ENCODE measurements at places on chromosomes 6 and 20.

GRCh38 chr20:3786126-3786484, 435 bp downstream of the CENPB start:
- DNase-seq = no peak

DNA sequence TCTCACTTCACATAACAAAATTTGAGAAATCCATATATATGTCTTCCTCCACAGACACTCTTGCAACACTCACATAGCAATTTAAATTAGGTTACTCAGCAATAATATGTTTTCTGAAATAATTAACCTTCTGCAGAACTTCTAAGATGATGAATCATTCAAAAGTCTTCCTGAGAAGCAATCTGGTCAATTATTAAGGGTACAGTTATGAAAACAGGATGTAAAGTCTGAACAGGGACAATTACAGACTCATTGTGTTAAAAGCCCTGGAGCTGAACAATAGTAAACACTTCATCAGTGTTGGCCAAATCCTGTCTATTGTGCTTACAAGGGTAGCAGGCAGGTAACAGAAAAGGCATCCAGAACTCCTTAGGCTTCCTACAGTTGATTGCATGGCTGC, 75.4 kb downstream of the FILIP1 start:
- DNase-seq = no peak

DNA sequence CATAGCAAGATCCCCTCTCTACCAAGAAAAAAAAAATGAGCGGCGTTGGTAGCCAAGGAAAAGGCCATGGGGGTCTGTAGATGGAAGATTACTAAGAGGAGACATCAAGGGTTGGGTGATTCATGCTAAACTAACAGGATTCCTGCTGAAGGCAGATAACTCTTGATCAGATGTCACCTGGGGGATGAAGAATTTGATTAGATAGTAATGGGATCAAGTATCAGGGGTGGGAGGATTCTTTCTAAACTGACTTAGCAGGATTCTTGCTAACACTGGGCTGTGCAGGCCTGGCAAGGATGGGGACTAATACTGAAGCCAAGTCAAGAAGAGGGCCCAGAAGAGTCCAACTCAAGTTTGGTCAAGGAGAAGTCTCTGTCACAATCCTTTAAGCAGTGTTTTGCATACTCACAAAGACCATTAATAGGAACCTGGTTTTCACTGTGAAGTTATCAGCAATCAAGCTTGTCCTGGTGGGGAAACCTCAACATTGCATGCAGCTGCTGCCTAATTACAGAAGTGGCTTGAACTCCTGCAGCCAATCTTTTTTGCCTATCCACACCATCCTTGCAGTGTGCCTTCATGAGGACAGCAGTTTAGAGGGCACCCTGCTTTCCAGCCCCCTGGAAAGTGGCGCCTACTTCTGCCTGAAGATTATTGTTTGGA, 61.3 kb downstream of the ANKRD6 start:
- no peak for DNase-seq

GRCh38 chr6:52077180-52077884, 10.1 kb downstream of the PKHD1 start:
- no peak for DNase-seq

DNA sequence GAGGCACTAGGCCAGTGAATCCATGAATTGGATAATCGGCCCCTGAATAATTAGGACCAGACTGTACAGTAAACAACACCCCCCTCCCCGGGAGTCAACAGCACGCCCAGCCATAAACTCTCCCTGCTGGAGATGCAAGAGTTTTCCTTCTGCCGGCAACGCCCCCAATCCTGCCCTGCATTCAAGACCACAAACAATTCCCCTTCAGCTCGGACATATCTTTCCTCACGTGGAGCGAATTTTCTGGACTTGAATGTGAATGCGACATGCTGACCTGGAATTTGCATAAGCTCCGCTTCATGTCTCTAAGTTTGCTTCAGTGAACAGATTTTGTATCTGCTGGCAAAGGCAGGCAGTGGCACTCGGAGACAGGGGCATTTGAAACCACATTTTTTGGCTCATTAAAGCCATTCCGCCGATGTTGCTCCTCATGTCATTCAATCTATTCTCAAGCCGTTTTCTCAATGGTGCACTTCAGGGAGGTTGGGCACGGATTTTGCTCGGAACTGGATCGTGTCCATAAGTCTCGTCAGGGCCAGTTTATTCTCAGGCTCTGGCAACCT, 38.0 kb upstream of the GMPR start:
- no peak for DNase-seq

DNA sequence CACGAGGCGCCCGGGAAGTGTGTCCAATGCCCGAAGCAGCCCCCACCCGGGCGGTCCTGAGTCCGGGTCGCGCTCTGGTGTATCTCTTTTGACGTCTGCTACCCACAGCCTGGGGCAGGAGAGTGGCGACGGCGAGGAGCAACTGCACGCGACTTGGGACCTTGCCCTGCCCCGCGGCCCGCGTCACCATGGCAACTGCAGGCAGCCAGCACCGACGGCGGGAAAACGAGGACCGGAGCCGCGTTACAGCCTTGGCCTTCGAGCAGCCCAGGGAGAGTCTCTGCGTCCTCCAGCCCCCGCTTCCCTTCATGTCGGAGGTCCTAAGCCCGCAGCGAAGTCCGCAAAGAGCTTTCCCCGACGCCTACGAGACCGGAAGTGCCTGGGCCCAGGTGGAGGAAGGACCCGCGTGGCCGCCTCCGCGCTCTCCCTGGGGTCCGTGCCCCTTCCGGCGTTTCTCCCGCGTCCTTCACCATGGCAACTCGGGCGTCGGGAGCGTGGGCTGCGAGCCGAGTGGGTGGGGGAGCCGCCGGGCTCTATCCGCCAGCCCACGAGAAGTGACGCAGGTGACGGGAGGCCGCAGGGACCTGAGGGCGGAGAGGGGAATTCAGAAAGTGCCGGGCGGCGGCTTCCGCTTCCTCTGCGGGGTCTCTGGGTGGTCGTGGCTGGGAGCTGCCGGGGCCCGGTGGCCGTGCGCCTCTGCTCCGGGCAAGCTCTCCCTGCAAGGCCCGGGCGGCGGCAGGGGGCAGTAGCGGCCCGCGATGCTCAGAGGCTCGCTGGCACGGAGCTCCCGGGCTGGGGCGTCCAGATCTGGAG, 88.6 kb upstream of the TGM3 start:
- peak; percentile 64 for DNase-seq

DNA sequence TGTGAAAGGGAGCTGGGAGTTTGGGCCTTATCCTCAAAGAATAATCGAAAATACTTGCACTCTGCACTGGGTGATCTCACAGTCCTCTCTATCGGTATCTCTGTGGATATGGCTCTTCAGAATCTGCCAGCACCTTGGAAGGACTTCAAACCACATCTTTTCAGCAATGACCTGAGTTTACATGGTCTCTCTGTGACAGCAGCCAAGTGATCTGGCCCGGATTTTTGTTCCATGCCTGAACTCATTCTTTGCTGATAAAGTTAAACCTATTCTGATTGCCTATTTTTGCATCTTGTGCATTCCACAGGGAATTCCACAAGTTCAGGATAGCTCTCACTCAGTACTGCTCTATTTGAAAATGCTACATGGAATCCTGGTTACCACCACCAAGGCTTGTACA, 98.9 kb downstream of the HDGFL1 start:
- DNase-seq = no peak

DNA sequence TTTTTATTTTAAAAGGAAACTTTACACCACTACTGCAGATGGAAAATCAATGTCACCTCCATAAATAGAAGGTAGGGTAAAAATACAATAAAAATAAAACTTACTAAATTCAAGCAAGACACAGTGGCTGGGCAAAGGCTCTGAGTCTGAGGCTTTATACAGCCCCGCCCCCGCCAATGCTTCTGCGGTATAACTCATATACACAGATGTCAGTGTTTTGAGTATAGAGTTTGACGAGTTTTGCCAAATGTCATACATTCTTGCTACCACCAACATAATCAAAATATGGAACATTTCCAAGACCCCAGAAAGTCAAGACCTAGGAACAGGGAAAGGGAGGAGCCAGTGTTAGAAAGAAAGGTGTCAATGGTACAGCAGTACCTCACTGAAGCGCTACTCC, 12.8 kb downstream of the NFATC2 start:
- peak; percentile 73 for DNase-seq

- no peak for DNase-seq
Measured at GRCh38 chr6:43921548-43922425, 151.8 kb downstream of the VEGFA start.

DNA sequence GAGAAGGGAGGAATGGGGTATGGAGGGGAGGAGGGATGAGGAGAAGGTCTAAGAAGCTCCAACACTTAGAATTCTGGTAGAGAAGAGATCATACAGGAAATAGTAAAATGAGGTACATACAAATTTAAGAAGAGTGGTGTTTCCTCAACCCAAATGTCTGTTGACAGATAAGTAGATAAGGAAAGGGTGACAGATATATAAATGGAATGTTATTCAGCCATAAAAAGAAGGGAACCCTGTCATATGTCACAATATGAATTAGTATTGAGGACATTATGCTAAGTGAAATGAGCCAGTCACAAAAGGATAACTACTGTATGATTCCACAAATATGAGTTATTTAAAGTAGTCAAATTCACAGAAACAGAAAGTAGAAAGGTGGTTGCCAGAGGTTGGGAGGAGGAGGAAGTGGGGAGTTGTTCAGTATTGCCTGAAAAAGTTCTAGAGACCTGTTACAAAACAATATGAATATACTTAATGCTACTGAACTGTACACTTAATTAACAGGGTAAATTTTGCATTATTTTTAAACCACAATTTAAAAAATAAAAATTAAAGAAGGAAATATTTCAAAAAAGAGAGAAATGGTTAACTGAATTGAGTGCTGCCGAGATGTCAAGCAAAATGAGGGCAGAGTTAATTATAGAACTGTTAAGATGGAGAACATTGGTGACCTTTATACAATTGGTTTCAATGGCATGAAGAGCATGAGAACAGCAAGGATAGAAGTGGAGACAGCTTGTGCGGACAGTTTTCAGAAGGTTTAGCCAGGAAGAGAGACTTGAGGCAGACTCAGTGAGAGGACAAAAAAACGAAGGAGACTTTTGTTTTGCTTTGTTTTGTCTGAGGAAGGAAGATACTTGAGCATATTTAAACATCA, 47.6 kb upstream of the ADGRF4 start:
- no peak for DNase-seq

DNA sequence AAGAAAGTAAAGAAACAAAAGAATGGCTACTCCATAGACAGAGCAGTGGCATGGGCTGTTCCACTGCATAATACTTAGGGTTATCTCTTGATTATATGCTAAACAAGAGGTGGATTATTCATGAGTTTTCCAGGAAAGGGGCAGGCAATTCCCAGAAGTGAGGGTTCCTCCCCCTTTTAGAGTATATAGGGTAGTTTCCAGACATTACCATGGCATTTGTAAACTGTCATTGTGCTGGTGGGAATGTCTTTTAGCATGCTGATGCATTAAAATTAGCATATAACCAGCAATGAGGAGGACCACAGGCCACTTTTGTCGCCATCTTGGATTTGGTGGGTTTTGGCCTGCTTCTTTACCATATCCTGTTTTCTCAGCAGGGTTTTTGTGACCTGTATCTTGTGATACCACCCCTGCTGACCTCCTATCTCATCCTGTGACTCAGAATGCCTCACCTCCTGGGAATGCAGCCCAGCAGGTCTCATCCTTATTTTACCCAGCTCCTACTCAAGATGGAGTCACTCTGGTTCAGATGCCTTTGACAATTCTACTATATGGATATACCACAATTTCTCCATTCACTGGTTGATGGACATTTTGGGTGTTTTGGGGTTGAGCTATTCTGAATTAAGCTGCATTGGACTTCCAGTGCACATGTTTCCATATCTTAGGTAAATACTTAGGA, 280.6 kb downstream of the FARS2 start:
- no peak for DNase-seq

DNA sequence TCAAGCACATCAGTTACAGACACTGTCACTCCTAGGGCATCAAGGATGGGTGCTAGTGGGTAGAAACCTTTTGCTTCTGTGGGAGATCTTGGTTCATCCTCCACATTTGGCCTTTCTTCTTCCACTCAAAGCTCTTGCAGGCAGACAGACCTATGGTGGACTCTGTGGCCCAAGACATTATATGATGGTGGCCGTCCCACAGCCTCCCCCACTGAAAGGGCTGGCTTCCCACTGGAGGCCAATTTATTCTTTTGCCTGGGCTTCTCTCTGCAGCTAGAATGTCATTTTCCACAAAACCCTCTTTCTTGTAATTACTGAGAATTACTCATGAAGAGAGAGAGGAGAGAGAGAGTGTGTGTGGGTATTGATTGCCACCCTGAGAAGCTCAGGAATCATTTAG, 43.8 kb downstream of the CD40 start:
- DNase-seq = no peak
